Effector memory CD8-positive, alpha-beta T cell (primary cell): ENCODE measurements at places on chromosomes 2 and 18.

GRCh38 chr2:101014264-101014857 lies 12.3 kb downstream of the RPL31 start:
- no peak for DNase-seq

DNA sequence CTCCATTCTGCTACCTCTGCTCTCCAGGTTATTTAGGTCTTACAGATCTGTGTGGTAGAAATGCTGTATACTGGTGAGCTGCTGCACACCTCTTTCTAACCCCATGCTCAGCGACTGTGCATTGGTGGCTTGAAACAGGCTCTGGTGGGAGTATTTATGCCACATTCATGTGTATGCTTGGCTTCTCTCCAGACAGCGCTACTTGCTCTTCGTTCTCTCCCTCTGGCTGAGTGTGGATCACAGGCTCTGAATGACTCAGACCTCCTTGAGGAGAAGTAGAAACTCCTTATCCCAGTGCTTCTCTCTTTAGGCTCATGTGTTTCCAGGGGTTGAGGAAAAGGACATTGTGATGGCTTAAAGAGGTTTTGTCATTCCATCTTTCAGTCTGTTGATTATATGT lies 54.9 kb downstream of the FHOD3 start:
- DNase-seq: no peak

DNA sequence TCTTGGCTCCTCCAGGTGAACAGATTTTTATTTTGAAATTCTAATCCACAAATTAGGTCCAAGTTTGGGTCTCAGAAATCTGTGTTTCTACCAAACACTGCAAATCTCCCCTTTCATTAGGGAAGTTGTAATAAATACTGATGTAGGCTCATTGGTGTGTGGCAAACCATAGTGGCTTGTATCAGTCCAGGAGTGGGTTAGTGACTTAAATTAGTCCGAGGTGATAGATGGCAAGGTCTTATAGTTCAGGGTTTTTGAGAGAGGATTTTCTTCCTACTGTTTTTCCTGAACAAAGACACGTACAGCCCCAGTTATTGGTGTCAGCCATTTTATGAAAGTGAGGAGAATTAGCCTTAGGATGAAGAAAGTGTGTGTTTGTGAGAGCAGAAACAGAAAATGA lies 74.6 kb downstream of the RPRM start:
- DNase-seq: no peak

GRCh38 chr2:240442891-240443715 lies 7.6 kb downstream of the GPC1 start:
- DNase-seq: no peak

DNA sequence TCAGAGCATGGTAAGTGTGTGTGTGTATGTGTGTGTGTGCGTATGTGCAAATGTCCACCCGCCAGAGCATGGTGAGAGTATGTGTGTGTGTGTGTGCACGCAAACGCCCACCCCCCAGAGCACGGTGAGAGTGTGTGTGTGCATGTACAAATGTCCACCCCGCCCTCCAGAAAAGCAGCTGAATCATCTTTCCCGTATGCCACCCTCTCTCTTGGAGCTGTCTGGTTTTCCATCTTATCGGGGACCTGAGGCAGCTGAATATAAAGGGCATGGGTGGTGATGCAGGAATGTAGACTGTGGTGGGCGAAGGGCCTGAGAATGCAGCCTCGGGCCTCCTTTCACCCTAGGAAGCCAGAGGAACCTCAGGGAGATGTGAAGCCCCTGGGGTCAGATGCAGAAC lies 66.9 kb downstream of the COPS7B start:
- DNase-seq: no peak

GRCh38 chr2:224668123-224668909 lies 47.8 kb downstream of the CCDC195 start:
- DNase-seq: no peak
